ENCODE measurements at places on chromosomes 3 and 15.

- no peak overlapping the region for H3K4me3 ChIP-seq
- no peaks in the 10 kb centered on the region for H3K36me3 ChIP-seq
- H3K27ac ChIP-seq, result no peak overlapping the region
- H3K27me3 ChIP-seq, result no peaks in the 10 kb centered on the region
Observed at GRCh38 chr3:191958980-191959671, 498.2 kb downstream of the PYDC2 start.

- no peak for DNase-seq
- no peak overlapping the region for H3K4me3 ChIP-seq
- no peak overlapping the region for H3K27ac ChIP-seq
- no peaks in the 10 kb centered on the region for H3K27me3 ChIP-seq
- no peaks in the 10 kb centered on the region for H3K36me3 ChIP-seq
Observed at GRCh38 chr15:59244337-59244736, 37.7 kb downstream of the LDHAL6B start.

DNA sequence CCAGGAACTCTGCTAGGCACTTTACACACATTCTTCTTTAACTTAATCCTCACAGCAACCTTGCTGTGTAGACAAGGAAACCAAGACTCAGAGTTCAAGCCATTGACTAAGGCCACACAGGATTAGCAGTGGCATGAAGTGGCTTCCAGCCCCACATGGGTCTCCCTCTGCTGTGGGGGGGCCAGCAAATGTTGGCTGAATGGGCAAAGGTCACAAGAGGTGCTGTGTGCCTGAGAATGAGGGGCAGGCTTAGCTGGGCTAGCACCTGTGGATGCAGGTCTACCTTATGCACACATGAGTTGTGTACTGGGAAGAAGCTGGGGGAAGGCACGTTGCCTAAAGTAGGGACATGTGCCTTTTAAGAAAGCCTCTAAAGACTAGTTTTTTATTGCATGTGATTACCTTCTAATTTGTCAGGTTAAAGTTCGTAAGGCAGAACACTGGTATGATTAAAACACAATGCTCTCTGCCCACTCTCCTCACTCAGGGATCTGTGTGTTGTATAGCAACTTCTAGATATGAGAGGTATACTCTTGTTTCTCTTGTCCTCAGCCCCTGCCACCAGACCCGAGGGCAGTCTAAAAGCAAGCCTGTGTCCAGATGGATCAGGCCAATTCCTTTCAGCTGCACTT, 10.9 kb downstream of the BAHD1 start:
- H3K36me3 ChIP-seq, result no peaks in the 10 kb centered on the region
- DNase-seq, result no peak
- no peak overlapping the region for H3K4me3 ChIP-seq
- no peaks in the 10 kb centered on the region for H3K27me3 ChIP-seq
- peaks cover 8% of the 10 kb centered on the region for H3K4me1 ChIP-seq

DNA sequence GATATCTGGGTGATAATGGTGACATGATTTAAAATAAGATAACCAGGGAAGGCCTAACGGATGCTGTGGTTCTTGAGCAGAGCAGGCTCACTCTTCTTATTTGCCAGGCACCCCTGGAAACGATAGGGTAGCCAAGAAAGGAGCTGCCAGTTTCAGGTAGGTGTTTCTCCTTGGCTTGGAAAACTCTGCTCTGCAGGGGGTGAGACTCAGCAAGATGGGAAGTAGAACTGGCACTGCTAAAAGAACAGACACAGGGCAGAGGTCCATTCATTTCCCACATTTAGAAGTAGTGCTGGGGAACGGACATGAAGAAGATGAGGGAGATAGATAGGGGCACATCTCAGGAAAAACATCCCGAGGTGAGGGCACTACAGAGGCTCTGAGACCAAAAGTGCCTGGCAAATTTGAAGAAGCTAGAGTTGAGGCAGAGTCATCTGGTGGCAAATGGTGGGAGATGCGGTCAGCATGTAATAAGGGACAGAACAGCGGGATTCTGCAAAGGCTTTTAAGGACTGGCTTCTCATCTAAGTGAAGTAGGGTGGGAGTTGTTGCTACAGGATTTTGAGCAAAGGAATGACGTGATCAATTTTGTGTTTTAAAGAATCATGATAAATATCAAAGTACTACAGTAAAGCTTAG, 323.4 kb upstream of the PLSCR5 start:
- H3K36me3 ChIP-seq, result no peaks in the 10 kb centered on the region
- no peaks in the 10 kb centered on the region for H3K27me3 ChIP-seq
- no peaks in the 10 kb centered on the region for H3K4me1 ChIP-seq
- H3K4me3 ChIP-seq, result no peak overlapping the region
- H3K27ac ChIP-seq, result no peak overlapping the region

DNA sequence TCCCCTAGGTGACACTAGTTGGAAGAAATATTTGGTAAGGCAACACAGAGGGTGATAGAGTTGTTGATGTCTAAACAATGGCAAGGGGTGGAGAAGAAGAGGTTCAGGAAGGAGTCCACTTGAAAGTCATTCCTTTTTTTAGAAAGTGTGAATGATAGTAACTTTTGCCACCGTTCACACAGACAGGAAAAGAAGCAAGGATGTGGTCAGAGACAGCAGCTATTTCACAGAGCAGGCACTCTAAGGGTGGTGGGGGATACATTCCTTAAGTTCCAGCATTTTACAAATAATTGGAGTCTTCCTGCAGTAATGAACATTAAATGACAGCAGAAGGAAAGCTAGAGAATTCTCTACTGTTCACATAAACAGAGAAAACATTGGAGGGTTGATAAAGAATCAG, 75.4 kb upstream of the ZNF385D start:
- H3K27ac ChIP-seq, result no peak overlapping the region
- H3K4me1 ChIP-seq, result no peaks in the 10 kb centered on the region
- no peak for DNase-seq
- no peaks in the 10 kb centered on the region for H3K27me3 ChIP-seq

- no peaks in the 10 kb centered on the region for H3K36me3 ChIP-seq
- no peak for DNase-seq
- no peaks in the 10 kb centered on the region for H3K4me1 ChIP-seq
Observed at GRCh38 chr15:53305101-53305500, 454.4 kb downstream of the WDR72 start.

DNA sequence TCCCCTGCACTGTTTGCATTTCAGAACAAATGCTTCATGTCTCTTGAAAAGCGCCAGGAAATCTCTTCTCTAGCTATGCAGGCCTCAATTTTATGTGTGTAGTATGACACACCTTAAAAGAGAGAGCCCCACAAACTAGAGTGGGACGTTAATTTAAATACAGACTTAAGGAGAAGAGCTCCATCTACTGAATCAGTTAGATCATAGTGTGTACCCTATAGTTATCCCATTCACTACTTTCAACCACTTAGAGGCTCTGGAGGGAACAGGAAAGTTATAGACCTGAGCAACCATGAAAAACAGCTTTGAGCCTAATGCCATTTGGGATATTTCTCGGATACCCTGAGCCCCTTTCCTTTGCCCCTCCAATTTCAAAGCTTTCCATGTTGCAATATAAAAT, 153.7 kb downstream of the TIGIT start:
- H3K4me1 ChIP-seq, result peaks cover 51% of the 10 kb centered on the region
- no peaks in the 10 kb centered on the region for H3K36me3 ChIP-seq
- H3K27ac ChIP-seq, result no peak overlapping the region

GRCh38 chr15:61685534-61685933, 374.7 kb downstream of the VPS13C start:
- H3K36me3 ChIP-seq, result no peaks in the 10 kb centered on the region
- no peak overlapping the region for H3K4me3 ChIP-seq
- peaks cover 6% of the 10 kb centered on the region for H3K4me1 ChIP-seq

DNA sequence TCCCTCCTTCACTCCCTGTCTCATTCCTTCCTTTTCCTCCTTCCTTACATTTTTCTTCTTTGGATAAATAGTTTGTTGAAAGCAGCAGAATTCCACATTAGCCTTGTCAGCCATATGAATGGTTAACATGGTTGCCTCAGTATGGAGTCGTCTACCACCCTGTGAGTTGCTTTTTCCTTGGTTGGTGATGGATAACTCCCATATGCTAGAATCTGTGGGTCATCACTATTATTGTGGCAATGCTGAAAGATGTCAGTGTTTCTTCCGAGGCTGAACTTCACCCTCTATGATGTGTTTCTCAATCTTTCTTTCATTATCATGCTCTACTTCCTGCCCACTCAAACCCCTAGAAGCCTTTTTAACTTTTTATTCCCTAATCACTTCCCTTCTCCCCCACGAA, 481.8 kb upstream of the KCNMB2 start:
- H3K4me3 ChIP-seq, result no peak overlapping the region
- no peak overlapping the region for H3K27ac ChIP-seq
- H3K36me3 ChIP-seq, result no peaks in the 10 kb centered on the region
- H3K27me3 ChIP-seq, result no peaks in the 10 kb centered on the region
- peaks cover 13% of the 10 kb centered on the region for H3K4me1 ChIP-seq

Measured in cardiac muscle cell (in vitro differentiated cells and primary cell).